COR-L47 (cell line): ENCODE measurements at places on chromosomes 5 and 9.

GRCh38 chr5:123795688-123796087 lies 283.7 kb downstream of the CSNK1G3 start:
- DNase-seq: no peak

DNA sequence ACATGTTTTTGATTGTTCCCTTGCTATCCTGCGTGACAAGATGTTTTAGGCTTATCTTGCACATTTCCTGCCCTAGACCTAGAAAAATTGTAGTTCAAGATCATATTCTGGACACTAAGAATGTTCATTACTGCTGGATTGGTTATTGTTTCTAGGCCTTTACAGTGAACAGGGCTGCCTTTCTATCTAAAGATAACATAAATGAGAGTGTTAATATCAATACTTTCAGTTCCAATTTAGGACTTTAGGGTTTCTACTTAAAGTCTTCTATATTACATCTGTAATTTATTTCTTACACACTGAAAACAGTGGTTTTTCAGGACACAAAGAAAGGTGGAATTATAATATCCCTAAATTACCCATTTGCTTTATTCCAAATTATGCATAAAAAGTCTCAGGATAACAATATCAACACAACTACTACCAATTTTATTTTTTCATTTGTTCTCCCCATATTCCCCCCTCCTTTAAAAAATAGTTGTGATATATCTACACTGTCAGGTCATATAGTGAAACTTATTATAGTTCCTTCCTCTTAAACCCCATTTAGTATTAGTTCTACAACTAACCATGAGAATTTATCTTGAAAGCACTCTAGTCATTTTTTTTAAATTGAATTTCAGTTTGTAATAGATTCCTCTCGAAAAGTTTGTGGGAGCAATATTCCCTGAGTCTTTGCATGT lies 293.9 kb upstream of the RIOK2 start:
- DNase-seq: no peak

- no peak for DNase-seq
Measured at GRCh38 chr5:131252824-131253171, 11.1 kb upstream of the CDC42SE2 start.

DNA sequence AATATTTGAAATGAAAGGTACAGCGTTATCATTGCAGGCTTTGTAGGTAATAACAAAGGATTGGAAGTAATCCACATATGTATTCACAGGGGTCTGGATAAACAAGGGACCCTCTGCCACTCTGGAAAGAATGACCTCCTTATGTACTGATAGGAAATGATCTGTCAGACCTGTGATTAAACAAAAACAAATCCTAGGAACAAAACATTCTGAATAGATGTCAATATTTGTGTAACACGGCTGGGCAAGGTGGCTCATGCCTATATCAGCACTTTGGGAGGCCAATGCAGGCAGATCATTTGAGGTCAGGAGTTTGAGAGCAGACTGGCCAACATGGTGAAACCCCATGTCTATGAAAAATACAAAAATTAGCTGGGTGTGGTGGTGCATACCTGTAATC lies 42.3 kb downstream of the NSUN2 start:
- no peak for DNase-seq

DNA sequence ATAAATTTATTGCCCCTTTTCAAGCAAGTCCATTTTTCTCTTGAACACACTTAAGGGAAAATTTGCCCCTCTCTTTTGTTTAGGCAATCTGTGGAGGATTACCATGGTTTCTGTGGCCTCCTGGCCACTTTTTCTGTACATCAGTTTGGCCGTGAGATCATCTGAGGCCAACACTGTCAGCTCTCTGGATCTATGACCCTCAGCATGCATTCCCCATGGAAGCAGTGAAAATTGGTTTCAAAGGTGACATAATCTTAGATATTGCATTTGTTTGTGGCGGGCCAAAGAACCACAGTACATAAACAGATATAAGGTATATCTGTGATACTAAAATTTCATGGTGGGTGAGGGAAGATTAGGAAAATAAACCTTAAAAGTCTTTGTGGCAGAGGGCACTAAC lies 4.6 kb upstream of the ZNF474 start:
- no peak for DNase-seq

DNA sequence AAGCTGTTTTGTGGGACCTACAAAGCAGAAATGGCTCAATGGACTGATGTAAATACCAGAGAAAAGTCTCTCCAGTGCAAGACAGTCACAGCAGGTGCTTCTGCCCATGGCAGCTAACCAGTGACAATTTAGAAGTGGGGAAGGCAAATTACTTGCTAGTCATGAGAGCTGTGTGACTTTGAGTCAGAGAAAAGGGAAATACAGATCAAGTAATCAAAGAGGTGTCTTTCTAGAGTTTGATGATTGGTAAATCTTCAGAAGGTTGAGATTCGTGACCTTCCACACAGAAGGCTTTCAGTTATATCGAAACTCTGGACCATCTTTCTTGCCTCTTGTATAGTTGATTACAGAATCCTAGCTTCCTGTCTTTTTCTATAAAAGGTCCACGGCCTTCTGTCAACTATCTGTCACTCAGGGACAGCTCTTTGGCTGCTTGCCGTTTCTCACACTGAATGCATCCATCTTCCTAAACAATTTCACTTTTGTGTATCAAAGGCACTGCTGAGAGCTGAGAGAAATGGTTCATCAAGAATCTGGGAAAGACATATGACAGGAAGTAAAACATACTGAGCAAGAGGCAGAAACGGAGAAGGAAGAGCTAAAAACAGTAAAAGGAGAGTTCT lies 993.9 kb upstream of the ACO1 start:
- DNase-seq: peak; percentile 29

DNA sequence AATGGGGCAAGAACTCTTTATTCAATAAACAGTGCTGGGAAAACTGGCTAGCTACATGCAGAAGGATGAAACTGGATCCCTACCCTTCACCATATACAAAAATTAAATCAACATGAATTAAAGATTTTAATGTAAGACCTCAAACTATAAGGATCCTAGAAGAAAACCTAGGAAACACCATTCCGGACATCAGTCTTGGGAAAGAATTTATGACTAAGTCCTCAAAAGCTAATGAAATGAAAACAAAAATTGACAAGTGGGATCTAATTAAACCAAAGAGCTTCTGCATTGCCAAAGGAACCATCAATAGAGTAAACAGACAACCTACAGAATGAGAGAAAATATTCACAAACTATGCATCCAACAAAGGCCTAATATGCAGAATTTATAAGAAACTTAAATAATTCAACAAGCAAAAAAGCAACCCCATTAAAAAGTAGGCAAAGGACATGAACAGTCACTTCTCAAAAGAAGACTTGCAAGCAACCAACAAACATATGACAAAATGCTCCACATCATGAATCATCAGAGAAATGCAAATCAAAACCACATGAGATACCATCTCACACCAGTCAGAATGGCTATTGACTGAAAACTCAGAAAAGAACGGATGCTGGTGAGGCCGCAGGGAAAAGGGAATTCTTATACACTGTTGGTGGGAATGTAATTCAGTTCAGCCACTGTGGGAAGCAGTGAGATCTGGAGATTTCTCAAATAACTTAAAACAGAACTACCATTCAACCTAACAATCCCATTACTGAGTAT lies 104.3 kb upstream of the MAP3K1 start:
- DNase-seq: no peak
